ENCODE measurements at places on chromosomes 5 and 9.

GRCh38 chr9:111212874-111213273 lies 117.2 kb downstream of the OR2K2 start:
- no peak overlapping the region for H3K27ac ChIP-seq
- H3K27me3 ChIP-seq, result no peaks in the 10 kb centered on the region
- no peaks in the 10 kb centered on the region for H3K36me3 ChIP-seq
- H3K4me3 ChIP-seq, result no peak overlapping the region
- no peak for DNase-seq

DNA sequence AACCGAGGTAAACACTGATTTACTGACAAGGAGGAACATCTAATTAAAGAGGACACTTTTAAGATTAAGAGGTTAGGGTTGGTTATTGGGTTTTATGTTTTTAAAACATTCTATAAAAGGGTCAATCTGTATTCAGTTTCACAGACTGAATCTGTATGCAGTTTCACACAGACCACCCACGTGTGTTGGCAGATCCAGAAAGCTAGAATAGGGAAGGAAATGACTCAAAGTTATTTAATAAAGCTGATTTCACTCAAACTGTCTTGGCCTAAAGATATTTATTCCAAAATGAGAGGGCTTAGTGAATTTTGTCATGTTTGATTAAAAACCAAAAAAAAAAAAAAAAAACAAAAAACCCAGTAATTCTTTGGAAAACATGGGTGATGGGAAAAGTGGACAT lies 140.2 kb downstream of the SLC24A2 start:
- H3K4me3 ChIP-seq, result no peak overlapping the region
- peaks cover 49% of the 10 kb centered on the region for H3K4me1 ChIP-seq
- peaks cover 5% of the 10 kb centered on the region for H3K27me3 ChIP-seq
- DNase-seq, result no peak

DNA sequence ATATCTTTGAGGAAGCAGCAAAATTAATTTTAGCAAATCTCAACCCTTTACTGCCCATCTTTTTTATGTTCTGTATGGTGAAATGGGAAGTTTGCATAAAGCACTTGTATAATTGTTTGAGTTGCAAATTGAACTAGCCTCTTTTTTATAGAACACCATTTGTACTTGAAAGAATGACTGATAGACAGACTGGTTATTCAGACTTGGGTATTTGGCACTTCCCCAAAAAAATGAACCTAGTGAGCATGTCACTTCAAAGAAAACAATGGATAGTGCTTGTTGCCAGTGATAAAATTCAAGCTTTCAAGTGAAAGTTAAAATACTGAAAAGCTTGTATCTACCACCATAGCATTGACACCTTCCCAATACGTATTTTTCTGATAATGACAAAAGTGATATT lies 115.8 kb downstream of the ERCC6L2 start:
- H3K27ac ChIP-seq, result no peak overlapping the region
- peaks cover 15% of the 10 kb centered on the region for H3K4me1 ChIP-seq
- H3K4me3 ChIP-seq, result no peak overlapping the region
- no peak for DNase-seq

DNA sequence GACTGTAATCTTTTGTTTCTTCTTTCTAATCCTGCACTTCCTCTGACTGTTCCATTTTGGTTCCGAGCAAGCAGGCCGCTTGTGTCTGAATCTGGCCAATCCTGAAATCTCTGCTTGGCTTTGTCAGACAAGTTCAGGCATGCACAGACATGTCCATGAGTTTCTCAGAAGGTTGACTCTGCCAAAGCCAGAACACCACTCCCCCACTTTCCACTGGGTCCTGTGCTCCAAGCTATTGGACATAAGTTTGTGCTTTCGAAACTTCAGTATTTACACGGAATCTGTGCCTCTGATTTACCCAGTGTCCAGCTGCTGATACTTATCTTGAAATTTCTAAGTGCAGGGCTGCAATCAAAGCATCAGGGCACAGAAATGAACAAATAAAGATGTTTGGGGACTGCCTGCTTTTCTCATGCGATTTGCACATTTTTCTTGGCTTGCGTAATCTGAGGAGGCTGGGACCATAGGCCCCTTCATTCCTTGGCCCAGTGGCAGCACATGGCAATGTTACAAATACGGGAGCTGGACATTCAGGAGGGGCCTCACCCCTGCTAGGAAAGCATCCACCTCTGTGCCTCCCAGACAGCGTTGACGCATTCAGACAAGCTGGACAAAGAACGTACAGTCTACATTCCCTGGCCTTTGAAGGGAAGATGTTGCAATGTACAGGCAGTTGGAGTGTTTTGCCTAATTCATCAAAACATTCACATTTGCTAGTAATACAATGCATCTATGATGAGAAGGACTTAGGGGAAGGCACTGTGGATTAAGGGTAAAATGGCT lies 209.2 kb upstream of the PAPPA start:
- H3K36me3 ChIP-seq, result no peaks in the 10 kb centered on the region
- peaks cover 7% of the 10 kb centered on the region for H3K4me1 ChIP-seq
- no peak overlapping the region for H3K4me3 ChIP-seq
- H3K27ac ChIP-seq, result peak overlapping the region; percentile 69
- DNase-seq, result peak; percentile 18
- H3K27me3 ChIP-seq, result no peaks in the 10 kb centered on the region

DNA sequence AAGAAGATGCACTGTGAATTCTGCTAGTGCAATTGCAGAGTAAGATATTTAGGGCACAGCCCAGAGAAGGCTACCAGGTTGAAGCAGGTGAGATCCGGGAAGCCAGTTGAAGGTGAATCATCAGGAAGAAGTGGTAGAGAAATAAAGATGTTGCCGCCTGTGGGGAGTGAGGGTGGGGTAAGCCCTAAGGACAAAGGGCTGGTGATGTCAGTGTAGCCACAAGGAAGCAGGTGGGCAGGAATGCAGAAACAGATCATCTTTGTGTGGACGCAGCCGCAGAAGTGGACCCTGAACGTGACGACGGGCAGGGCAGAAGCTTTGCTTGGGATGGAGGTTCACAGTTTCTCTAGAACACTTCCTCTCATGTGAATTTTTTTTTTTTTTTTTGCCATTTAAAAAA lies 164.2 kb downstream of the ACTL7B start:
- no peak for DNase-seq
- no peaks in the 10 kb centered on the region for H3K4me1 ChIP-seq
- H3K4me3 ChIP-seq, result no peak overlapping the region
- H3K27ac ChIP-seq, result no peak overlapping the region
- no peaks in the 10 kb centered on the region for H3K36me3 ChIP-seq

DNA sequence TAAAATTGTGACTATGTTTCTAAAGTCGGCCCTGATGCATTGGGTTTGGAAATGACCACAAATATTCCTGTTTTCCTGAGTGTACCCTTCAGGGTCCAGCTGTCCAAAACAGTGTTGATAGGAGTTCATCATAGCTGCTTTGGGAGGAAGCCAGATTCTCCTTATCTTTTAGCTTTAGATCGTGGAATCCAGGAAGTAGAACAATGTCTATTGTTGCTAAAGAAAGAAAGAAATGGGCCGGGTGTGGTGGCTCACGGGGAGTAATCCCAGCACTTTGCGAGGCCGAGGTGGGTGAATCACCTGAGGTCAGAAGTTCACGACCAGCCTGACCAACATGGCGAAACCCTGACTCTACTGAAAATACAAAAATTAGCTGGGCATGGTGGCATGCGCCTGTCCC lies 9.5 kb downstream of the CAVIN4 start:
- H3K4me1 ChIP-seq, result no peaks in the 10 kb centered on the region
- H3K4me3 ChIP-seq, result no peak overlapping the region
- peak overlapping the region; percentile 50 for H3K27ac ChIP-seq

GRCh38 chr5:133806847-133807246 lies 161.6 kb downstream of the C5orf15 start:
- peaks cover 10% of the 10 kb centered on the region for H3K4me1 ChIP-seq
- DNase-seq, result no peak
- no peak overlapping the region for H3K4me3 ChIP-seq
- H3K36me3 ChIP-seq, result peaks cover 4% of the 10 kb centered on the region

- H3K27ac ChIP-seq, result no peak overlapping the region
- DNase-seq, result no peak
- H3K4me1 ChIP-seq, result peaks cover 40% of the 10 kb centered on the region
- peaks cover 1% of the 10 kb centered on the region for H3K27me3 ChIP-seq
- no peak overlapping the region for H3K4me3 ChIP-seq
Observed at GRCh38 chr9:104895572-104895971, 32.4 kb downstream of the ABCA1 start.

- H3K27ac ChIP-seq, result no peak overlapping the region
Observed at GRCh38 chr5:58322453-58322852, 137.4 kb downstream of the PLK2 start.

- H3K27me3 ChIP-seq, result no peaks in the 10 kb centered on the region
- H3K27ac ChIP-seq, result no peak within 1 kb of the TSS
- peaks cover 9% of the 10 kb centered on the region for H3K36me3 ChIP-seq
- no peak for DNase-seq
- peaks cover 7% of the 10 kb centered on the region for H3K4me1 ChIP-seq
Observed at GRCh38 chr9:92535940-92536850, at the start of gene ECM2. TSS of gene ECM2 (minus strand) at chr9:92535990. CDS start at chr9:92522866, 13,124 bp downstream.

DNA sequence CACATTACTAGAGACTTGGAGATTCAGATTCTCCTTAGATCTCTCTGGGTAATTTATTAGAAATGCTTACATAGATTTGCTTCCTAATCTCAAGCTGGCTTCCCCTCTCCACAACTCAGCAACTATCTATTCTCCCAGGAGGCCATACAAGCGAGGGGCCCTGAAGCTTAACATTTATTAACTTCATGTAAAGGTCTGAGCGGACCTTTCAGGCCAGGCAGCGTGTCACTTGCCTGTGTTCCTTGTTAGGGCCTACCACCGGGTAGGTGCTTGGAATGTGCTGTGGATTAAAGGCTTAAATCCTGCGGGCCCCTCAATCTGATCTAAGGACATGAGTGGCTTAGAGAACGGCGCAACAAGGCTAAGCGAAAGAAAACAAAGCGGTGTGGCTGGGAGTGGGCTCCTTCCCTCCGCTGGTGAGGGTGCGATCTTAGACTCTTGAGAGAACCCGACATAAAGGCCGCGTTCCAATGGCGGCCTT lies 712 bp upstream of the HSPA4 start:
- H3K27ac ChIP-seq, result peak overlapping the region; percentile 92
- peak overlapping the region; percentile 89 for H3K4me3 ChIP-seq
- H3K36me3 ChIP-seq, result no peaks in the 10 kb centered on the region

DNA sequence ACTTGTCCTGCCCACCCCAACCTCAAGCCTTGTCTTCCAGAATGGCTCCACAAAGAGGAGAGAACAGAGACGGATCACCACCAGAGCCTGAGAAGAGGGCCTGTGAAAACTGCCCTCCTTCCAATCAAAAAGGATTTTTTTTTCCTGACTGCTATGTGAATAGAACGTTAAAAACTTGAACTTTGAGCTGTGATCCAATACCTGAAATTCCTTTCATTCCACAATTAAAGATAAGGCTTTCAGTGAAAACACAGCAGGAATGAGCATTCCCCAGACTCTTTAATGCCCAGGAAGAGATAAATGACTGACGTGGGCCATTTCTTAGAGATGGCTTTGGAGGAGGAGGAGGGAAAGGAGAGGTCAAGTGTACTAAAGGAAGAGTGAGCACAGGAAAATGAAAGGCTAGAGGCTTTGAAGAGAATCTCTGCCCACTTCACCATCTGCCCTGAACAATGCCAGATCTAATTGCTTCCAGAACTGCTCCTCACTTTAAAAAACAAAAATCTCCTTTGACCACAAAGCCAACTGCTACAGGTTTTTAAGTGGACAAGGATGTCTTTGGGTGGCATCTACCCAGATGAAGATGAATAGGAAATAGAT lies 177.9 kb upstream of the MAP3K1 start:
- H3K27me3 ChIP-seq, result peaks cover 2% of the 10 kb centered on the region
- H3K36me3 ChIP-seq, result no peaks in the 10 kb centered on the region
- no peak for DNase-seq
- H3K4me3 ChIP-seq, result no peak overlapping the region
- H3K4me1 ChIP-seq, result no peaks in the 10 kb centered on the region

DNA sequence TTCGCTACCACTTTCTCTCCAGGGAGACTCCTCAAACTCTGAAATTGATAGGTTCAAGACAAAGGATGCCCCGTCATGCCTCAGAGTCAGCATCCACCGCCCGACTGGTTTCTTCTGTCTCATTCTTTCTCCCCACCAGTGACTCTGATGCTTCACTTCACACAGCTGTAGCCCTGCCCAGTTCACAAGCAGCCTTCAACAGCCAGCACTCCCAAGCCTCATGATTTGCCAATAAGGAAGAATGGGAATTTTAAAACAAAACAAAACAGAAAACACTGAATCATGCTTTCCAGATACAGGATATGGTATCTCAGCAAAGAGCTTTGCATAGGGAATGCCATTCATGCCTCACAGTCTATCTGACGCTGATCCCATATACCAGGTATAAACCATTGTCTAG lies 371.2 kb upstream of the RORB start:
- H3K27ac ChIP-seq, result no peak overlapping the region
- peaks cover 10% of the 10 kb centered on the region for H3K4me1 ChIP-seq
- H3K27me3 ChIP-seq, result peaks cover 1% of the 10 kb centered on the region
- H3K36me3 ChIP-seq, result no peaks in the 10 kb centered on the region
- no peak for DNase-seq
- H3K4me3 ChIP-seq, result no peak overlapping the region

DNA sequence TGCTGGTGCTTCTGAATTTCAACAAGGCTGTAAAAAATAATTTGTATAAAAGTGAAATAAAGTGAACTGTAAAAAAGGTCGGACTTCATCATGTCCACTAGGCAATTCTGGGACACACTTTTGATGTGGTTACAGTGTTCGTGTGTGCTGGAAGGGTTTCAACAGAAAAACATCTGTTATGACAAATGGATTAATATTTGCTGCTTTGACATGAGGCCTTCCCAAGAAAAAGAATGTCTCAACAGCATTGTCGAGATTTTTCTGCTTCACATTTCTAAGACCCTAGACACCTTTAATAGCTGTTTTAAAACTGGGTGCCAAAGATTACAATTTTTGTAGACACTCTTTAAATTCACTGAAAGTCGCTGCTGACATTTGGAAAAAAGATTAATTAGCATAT lies 216.6 kb downstream of the SLC12A2 start:
- H3K36me3 ChIP-seq, result no peaks in the 10 kb centered on the region
- DNase-seq, result no peak
- H3K4me1 ChIP-seq, result peaks cover 2% of the 10 kb centered on the region
- H3K27me3 ChIP-seq, result no peaks in the 10 kb centered on the region
- no peak overlapping the region for H3K4me3 ChIP-seq
- H3K27ac ChIP-seq, result no peak overlapping the region

GRCh38 chr9:6575324-6576034 lies 70.0 kb downstream of the GLDC start:
- DNase-seq, result no peak
- H3K27ac ChIP-seq, result no peak overlapping the region
- no peak overlapping the region for H3K4me3 ChIP-seq
- H3K36me3 ChIP-seq, result no peaks in the 10 kb centered on the region
- no peaks in the 10 kb centered on the region for H3K4me1 ChIP-seq
- H3K27me3 ChIP-seq, result no peaks in the 10 kb centered on the region

- H3K36me3 ChIP-seq, result peaks cover 15% of the 10 kb centered on the region
- peaks cover 12% of the 10 kb centered on the region for H3K4me1 ChIP-seq
- H3K27ac ChIP-seq, result no peak overlapping the region
- DNase-seq, result no peak
- H3K27me3 ChIP-seq, result peaks cover 4% of the 10 kb centered on the region
Observed at GRCh38 chr5:133877351-133878235, 90.8 kb downstream of the C5orf15 start.

GRCh38 chr9:34612788-34613390 lies 992 bp upstream of the RPP25L start:
- H3K36me3 ChIP-seq, result no peaks in the 10 kb centered on the region
- H3K27ac ChIP-seq, result peak overlapping the region; percentile 87
- peaks cover 11% of the 10 kb centered on the region for H3K4me1 ChIP-seq
- DNase-seq, result peak; percentile 82

- no peaks in the 10 kb centered on the region for H3K36me3 ChIP-seq
- no peak for DNase-seq
- peaks cover 10% of the 10 kb centered on the region for H3K4me1 ChIP-seq
- no peak overlapping the region for H3K4me3 ChIP-seq
- H3K27me3 ChIP-seq, result peaks cover 3% of the 10 kb centered on the region
Observed at GRCh38 chr9:127955294-127956015, 17.8 kb upstream of the DPM2 start.

Measured in glutamatergic neuron (in vitro differentiated cells).